ENCODE measurements at places on chromosomes 12 and 14.
A peak's percentile ranks its signal among the peaks of the same experiment; 100 is the strongest.

GRCh38 chr12:57518920-57519795 lies 1.2 kb downstream of the DDIT3 start:
- DNase-seq: no peak

- peak; percentile 44 for DNase-seq
Observed at GRCh38 chr14:106038263-106038662, 511.9 kb downstream of the TMEM121 start.

- DNase-seq: no peak
Observed at GRCh38 chr14:39939023-39939422, 506.8 kb upstream of the FBXO33 start.

DNA sequence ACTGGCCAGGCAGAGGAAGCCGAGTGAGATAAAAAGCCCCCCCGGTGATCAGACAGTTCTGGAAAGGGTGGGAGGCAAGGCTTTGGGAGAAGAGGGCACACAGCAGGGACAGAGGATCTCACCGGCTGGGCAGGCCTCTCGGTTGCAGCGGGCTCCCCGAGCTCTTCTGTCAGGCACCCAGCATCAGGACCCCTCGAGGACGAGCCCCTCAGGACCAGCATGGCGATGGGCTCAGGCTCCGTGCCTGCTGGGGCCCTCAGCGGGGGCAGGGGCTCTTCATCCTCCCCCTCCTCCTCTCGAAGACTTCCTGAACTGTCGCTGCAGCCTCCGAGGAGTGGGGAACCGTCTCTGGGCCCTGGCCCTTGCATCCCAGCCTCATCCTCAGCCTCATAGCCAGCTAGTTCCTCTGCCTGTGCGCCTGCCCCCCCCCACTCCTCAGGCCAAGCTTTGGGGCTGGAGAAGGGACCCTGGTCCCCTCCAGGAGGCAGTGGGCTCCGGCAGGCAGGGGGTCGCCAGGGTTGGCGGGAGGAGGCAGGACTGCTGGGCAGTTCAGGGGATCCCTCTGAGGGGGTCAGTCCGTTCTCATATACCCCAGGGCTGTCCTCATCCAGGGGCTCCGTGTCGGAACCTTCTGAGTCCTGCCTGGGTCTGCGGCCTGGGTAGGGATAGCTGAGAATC lies 3.4 kb upstream of the AP1G2 start:
- DNase-seq: no peak

GRCh38 chr12:72261885-72262284 lies 10.3 kb upstream of the TRHDE start:
- DNase-seq: no peak

DNA sequence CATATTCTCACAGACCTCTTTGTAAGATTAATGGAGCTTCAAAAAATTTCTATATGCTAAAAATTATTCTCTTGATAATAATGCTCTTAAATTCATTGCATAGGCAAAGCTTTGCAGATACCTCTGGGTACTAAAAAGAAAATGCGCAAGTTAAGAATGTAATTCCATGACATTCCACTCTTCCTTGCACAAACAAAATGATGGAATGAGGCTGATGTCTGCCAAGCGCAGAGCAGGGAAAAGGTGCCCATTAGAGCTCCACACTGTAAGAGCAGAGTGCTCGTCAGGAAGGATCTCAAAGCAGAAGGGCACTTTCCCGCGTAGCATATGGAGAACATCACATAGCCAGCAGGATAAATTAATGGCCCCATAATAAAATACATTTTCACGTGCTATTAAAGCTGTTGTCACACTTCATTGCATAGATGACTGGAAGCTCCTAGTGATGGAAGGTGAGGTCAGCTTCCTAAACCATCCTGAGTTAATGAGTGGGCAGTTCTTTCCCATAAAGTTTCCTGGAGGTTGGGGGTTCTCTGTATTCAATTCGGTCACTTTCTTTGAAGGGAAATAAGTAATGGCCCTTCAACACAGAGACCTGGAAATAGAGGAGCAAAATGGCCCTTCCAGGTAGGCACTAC lies 1058.9 kb downstream of the GALC start:
- no peak for DNase-seq

GRCh38 chr12:111066744-111067437 lies 146.5 kb upstream of the MYL2 start:
- DNase-seq: no peak

- DNase-seq: no peak
Observed at GRCh38 chr12:104586351-104586919, 129.7 kb downstream of the CHST11 start.

DNA sequence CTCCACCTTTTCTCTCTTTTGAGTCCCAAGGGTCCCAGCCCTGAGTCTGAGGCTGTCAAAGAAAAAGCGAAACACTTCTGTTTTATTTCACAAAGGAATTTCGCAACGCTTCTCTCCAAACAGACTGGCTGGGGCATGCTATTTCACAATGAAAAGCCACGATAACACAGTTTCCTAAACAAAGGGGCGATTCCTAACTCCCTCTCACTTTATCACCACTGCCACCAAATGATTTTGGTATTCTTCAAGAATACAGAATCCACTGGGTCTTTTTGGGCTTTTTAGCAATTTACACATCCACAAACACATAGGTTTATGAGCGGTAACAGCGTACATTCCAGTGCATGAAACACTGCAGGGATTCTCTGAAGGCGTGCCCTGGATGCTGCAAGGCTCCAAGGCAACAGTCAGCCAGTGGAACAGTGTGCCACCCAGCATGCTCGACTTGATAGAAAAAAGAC lies 161.2 kb downstream of the DAD1 start:
- DNase-seq: no peak
